ENCODE measurements at places on chromosomes 7 and 10. TPM values are rescaled to one million over a fixed set of nuclear protein-coding genes. Genes with fewer than 3 reads are reported as not detected.

Gene PRLHR
- total RNA-seq, result not detected

Gene MBL2
- total RNA-seq, result not detected

- peak; percentile 81 for DNase-seq
These were observed 44.6 kb downstream of the HGF start for GRCh38 chr7:81725003-81725811.

GRCh38 chr10:97307441-97307840 is 11.6 kb upstream of the FRAT1 start:
- DNase-seq, result no peak

- peak; percentile 54 for DNase-seq
These were observed 14.3 kb downstream of the GRK5 start for GRCh38 chr10:119221666-119222065.

- DNase-seq, result no peak
These were observed 3.2 kb upstream of the EPC1 start for GRCh38 chr10:32349968-32350738.

DNA sequence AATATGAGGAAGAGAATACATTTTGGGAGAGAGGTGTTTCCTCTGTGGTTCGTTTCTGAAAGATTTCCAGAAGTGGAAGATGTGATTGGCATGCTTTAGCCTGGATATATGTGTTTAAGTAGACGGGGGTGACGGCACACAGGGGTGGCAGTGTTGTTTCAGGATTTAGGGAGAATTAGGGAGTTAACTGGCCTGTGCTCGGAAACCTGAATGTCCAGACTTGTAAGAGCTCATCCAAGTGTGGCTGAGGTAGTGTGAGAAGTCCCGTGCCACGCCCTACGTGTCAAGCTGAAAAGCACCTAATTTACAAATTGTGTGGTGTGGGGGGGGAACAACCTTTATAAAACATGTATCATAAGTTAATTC is 1.1 kb downstream of the RALA start:
- peak; percentile 49 for DNase-seq

DNA sequence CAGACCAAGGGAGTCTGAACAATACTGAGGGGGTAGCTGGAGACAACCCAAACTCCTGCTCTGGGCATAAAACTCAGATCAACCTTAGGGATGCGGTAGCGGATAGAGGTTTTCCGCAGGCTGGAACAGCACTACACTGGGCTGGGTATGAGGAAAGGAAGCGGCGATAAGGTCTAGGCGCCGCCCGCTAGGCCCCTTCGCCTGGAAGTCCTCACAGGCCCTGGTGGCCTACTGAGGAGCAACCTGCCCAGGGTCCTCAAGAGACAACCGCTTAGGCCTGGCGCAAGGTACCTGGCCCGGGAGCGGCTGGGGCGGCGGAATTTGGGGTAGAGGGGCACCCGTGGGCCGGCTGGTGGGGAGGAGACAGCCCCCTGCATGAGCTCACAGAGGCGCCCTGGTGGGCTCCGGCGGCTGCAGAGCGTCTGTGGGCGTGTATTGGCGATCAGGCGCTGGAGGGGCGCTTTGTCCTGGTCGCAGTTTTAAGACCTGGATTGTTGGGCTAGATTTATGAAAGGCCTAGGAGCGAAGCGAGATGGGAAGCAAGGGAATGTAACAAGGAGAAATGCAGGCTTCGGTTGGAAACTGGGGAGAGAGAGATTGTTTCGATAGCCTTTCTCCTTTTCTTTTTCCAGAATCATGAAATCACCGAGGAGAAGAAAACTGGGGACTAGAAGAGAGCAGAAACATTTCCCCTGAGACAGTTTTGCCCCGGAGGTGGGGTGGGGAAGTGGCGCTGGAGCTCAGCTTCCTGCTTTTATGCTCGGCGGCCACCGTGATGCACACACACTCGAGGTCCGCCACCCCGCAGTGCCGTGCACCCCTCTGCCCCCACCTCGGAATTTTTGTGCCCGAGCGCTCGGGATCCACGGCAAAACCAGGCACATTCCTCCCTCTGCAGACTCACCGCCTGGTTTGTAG is 2.4 kb upstream of the NKX2-3 start:
- DNase-seq, result no peak

All from fibroblast of villous mesenchyme (primary cell).